ENCODE measurements at places on chromosomes 3 and 15.

DNA sequence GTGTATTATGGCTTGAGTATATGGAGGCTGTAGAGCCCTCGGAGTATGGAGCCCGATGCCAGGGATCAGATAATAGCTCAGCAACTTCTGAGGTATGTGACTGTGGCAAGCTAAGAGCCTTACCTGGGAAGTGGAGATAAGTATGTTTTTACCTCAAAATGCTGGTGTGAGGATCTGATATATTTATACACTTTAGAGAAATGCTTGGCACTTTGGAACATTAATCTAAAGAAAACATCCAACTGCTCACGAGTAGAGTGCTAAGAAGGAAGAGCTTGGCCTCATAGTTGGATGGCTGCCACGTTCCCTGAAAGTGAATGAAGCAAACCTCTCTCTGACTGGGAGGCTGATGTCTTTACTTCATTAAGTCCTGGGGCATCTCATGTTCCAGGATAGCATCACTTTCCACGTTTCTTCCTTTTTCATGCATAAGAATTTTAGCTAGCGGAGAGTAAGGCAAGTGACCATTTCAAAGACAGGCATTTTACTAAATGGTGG lies 58.9 kb upstream of the GOLGA8J start:
- no peak for DNase-seq

GRCh38 chr3:190645932-190646460 lies 132.1 kb downstream of the IL1RAP start:
- DNase-seq = no peak

GRCh38 chr3:24688446-24689148 lies 193.9 kb upstream of the THRB start:
- DNase-seq = no peak

DNA sequence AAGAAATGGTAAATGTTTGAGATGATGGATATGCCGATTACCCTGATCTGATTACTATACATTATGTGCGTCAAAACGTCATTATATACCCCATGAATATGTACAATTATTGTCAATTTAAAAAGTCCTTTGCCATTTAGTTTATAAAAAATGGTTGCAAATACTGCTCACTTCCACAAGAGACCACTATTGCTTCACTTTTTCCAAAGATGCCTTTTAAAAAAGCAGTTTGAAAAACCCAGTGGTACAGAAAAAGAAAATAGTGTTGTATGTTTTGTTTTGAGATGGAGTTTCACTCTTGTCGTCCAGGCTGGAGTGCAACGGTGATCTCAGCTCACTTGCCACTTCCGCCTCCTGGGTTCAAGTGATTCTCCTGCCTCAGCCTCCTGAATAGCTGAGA lies 39.3 kb downstream of the EDEM1 start:
- DNase-seq = no peak

DNA sequence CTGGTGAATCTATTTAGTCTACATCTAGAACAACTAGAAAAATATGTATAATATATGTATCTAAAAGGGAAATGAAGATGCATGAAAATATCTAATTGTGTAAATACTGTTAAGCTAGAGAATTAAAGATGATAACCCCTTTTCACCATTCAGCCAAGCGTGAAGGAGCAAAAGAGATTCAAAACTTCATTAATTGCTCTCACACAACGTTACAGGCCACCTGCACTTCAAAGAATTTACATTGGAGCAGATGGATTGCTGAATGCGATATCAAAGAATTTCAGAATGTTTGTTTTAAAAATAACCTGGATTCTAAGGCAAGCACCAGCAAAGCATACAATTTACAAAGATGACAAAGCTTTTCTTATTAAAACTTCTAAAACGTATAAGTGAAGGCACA lies 243.2 kb downstream of the ROBO2 start:
- DNase-seq = no peak

DNA sequence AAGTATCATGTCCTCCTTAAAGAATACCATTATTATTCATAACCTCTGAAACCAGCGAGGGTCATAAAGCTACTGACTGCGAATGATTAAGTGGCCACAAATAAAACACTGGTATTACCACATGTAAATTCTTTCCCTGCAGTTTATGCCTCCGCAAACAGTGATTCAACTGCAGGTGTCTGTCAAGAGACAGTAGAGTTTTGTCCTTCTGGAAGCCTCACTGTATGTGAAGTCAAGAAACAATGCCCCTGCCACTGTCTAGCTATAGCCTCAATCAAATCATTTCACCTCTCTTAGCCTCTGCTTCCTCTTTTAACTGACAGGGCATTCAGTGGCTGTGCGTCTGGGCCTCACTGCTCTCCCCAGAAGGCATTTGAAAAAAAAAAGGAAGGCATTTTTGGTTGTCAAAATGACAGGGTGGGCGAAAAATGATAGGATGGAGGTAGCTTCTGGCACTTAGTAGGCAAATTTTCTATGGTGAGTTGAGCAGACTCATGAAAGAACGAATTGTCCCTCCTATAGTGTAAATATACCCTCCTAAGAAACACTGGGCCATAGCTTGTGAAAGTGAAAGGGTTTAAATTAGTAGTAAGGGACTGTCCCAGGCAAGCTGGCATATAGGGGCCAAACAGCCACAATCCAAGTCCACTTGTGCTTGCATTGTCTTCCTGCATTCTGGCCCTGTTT lies 66.7 kb downstream of the FILIP1L start:
- DNase-seq = no peak

DNA sequence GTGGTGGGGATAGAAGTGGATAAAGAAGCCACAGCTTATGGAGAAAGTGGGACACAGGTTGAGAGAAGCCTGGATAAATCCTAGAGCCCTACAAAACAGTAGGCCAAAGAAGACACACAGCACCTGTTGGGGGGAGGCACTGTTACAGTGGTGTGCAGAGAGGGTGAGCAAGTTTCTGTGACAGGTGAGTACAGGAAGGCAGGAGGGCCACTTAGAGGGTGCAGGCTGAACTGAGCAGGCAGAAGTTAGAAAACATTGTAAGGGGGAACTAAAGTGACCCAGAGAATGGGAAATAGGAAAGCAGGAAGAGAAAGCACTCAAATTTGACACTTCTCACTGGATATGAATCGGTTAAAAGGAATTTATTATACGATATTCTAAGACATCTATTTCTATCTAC lies 146.1 kb upstream of the TMCO5A start:
- no peak for DNase-seq

DNA sequence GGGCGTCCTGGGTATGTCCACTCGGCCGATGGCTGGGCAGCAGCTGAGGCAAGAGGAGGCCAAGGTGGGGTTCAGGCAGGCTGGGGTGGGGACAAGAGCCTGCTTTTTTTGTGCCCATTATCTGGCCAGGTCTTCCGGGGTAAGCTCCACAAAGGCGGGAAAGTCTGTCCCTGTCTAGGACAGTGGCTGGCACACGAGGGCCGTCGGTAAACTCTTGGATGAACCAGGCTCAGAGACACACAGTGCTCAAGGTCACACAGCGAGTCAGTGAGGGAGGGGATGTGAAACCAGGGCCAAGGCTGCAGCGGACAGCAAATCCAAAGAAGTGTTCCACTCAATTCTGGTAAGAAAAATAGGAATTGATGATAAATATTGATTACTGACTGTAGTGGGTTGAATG lies 2.9 kb downstream of the DNAJB8 start:
- no peak for DNase-seq

GRCh38 chr3:30777426-30778113 lies 116.9 kb downstream of the GADL1 start:
- no peak for DNase-seq

- no peak for DNase-seq
Observed at GRCh38 chr15:69116391-69116790, 44.0 kb upstream of the GLCE start.

- no peak for DNase-seq
Observed at GRCh38 chr3:11373235-11373634, 101.0 kb downstream of the ATG7 start.

- no peak for DNase-seq
Observed at GRCh38 chr3:55555873-55556618, 68.9 kb upstream of the WNT5A start.

DNA sequence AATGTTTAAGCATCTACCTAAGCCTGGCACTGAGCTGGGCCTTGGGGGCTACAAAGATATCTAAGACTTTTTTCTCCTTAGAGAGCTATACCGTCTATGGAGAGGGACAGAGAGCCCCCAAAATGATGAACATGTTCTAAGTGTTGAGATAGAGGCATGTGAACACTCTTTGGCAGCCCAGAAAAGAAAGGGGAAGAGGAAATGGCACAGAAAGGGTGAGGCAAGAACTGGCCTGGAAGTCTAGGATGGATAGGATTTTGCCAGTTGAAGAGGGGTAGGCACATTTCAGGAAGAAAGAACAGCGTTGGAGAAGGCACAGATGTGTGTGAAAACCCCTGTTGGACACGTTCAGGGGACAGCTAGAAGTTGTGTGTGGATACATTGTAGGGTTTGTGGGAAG lies 276.2 kb upstream of the LRRFIP2 start:
- DNase-seq = no peak

DNA sequence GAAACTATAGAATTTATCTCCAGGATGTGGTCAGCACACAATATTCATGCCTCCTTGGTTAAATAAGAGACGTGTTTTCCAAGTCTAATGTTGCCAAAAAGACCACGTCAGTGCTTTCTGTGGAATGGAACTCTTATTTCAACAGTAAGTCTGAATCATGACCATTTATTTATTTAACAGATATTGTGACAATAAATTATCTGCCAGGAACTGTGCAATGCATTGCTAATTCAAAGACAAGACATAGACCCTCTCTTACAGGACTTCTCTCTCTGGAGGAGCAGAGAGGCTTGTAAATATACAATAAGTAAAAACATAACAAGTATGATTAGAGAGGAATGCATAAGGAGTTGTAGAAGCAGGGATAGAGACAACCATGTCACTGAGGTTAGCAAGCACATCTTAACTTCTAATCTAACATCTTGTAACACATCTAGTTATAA lies 227.5 kb downstream of the DTWD1 start:
- DNase-seq = no peak

Measured in stimulated activated CD8-positive, alpha-beta memory T cell treated with anti-CD3 and anti-CD28 coated beads, Interleukin-4, amount 100 ng/mL, for 24 hours (primary cell).